T-helper 9 cell (primary cell): ENCODE measurements at places on chromosomes 1 and 21.

- DNase-seq = no peak
These were observed 127.2 kb downstream of the ZSCAN20 start for GRCh38 chr1:33599516-33600115.

DNA sequence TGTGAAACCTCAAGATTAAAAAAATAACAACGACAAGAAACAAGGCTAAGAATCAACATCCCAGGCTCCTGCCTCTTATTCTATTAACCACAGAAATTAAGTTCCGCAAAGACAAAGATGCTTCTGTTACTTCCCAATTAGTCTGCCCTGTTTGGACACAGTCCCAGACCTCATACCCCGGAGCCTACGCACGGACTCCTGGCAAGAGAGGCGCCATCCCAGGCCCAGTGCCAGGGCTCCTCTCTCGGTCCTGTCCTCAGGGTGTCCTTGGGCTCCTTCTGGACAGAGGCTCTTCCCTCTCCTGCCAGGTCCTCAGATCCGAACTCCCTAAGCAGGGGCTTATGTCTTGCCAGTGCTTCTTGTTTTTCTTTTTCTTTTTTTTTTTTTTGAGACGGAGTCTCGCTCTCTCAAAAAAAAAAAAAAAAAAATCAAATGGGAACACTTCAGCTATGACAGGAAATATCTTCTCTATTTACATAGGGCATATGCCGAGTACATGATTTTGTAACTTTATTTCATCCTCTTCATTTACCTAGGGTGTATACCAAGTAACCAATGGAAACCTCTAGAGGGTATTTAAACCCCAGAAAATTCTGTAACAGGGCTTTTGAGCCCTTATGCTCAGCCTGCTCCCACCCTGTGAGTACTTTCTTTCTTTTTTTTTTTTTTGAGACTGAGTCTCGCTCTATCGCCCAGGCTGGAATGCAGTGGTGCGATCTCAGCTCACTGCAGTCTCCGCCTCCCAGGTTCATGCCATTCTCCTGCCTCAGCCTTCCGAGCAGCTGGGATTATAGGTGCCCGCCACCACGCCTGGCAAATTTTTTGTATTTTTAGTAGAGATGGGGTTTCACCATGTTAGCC, 11.7 kb upstream of the ENO1 start:
- DNase-seq = no peak

DNA sequence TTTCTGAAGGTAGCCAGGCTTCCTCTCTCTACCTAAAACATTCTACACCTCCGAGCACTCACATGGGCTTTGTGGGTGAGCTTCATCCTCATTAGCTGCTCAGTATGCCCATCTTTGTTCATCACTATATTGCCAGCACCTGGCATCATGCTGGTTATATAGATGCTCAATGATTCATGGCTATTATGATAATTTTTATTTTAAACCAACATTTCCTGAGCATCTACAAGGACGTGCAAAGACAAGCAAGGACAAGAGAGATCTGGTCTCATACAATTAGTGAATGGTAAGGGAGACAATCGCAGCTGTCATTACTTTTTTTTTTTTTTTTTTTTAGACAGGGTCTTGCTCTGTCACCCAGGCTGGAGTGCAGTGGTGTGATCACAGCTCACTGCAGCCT, 11.3 kb upstream of the QSOX1 start:
- DNase-seq = no peak

DNA sequence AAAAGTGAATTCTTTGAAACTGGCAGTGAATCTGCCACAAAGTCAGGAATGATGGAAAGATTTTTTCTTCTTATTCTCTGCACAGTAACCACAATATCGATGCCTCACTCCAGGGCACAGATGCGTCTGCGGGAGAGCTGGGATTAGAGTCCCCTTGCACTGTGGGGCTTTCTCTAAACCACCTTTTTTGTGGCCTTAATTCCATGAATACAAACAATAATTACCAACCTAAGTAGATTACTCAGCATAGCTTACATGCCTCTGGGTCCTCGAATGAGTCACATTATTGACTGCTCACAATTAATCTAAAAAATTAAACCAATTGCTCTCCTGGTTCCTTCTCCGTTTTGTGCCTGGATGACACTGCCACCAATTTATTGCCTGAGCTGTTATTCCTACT, 125.8 kb downstream of the KAZN start:
- no peak for DNase-seq

DNA sequence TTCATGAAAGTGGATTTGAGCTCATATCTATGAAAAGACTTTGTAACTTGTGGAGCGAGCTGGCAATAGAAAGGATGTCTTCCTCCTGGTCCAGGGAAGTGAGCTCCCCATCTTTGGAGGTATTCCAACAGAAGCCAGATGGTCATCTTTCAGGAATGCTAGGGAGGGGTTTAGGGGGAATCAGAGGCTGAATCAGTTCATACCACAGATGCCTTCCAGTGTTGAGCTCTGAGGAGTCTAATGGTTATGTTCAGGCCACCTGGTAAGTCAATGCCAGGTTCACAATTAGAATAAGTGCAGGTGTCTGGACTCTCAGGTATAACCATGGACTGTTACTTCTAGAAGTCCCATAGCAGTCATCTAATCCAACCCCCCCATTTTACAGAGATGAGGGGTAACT, 119.1 kb downstream of the ACTL8 start:
- no peak for DNase-seq

GRCh38 chr1:85697895-85698294, 10.3 kb downstream of the ZNHIT6 start:
- DNase-seq = no peak

- no peak for DNase-seq
These were observed 10.2 kb downstream of the TMPRSS2 start for GRCh38 chr21:41497788-41498187.

- no peak for DNase-seq
These were observed 31.4 kb downstream of the DDR2 start for GRCh38 chr1:162663589-162664106.
